ENCODE measurements at places on chromosomes 1 and 21.

- DNase-seq: no peak
Observed at GRCh38 chr1:11946647-11947046, 12.1 kb downstream of the PLOD1 start.

DNA sequence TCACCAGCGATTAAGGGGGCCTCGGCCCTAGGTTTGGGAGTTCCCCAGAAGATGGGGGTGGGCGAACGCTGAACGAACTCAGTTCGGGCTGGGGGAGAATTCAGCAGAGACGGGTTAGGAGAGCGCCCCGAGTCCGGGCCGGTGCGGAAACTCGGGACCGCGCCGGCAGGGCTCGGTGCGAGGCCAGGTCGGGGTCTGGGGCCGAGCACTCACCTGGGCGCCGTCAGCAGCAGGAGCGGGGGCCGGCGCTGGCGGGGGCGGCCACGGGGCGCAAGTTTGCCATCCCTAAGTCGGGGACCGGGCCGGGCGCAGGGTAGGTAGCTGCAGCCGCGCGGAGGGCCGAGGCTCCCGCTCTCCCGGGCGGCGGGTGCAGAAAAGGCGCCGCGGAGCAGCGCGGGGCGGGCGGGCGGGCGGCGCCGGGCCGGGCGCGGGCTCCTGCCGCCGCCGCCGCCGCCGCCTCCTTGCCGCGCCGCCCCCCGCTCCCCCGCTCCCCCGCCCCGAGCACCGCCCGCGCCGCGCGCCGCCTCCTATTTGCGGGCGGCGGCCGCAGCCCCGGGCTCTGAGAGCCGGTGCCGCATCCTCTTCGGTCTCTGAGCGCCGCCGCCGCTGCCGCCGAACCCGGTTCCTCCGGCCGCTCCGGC lies 349 bp downstream of the ADGRB2 start:
- no peak for DNase-seq

GRCh38 chr1:6260433-6260934 lies 414 bp downstream of the GPR153 start:
- DNase-seq: peak; percentile 77

DNA sequence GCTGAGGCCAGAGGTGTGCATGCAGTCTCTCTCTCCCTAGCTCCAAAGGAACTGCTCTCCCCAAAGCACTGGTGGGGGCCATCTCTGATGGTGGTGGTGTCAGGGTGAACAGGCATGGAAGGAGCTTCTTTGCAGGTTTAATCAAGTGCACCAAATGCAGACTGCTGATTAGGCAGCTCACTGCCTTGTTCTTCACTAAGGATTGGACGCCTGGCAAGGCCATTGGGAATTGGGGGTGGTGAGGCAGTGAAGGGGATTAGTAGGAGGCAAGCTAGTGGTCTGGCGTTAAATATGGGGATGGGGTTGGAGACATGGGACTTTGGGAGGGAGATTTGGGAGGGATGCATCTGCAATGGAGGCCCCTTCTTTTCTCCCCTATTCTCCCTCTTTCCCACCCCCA lies 1.5 kb downstream of the CACNA1E start:
- DNase-seq: no peak

DNA sequence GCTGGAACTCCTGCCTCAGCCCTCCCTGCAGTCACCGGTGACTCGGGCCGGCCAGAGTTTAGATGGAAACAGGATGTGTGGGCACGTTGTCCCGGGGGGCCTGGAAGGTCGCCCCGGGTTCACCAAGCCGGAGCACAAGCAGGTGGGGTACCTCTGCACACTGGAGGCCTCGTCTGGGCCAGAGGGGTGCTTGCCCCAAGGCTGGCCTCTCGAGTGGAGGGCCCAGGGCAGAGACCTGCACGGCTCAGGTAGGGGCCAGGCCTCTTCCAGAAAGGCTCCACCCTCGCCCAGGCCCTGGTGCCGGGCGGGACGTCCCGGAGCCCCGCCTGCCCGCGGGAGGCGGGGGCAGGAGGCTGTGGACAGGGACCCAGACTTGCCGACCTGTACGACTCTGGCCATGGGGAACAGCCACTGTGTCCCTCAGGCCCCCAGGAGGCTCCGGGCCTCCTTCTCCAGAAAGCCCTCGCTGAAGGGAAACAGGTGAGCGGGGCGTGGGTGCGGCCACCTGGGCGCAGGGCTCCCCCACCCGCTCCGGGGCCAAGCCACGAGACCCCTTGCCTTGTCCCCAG lies at the start of gene PLEKHN1:
Gene PLEKHN1 (plus strand): TSS at position 348 of the 569 bp plus-strand sequence. CDS start 50 bp downstream, at position 398.
- DNase-seq: no peak

GRCh38 chr1:220817907-220818306 lies 31.2 kb downstream of the MTARC1 start:
- DNase-seq: no peak

DNA sequence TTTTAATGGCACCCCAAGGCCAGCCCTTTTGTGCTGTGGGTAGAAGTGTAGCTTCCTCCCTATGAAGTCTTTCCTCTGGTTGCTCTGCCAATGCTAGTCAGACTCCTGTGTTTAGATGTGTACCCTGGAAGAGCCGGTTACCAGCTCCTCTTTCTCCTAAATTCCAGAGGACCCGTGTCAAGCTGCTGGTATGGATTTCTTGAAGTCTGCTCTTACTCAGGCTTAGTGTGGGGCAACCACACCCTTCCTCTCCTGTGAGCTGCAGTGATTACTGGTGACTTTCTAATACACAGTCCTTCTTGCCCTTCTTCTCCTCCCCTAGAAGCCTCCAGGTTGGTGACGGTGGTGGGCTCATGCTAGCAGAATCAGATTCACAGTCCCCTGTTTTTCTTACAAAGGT lies 74.1 kb upstream of the AKT3 start:
- no peak for DNase-seq

DNA sequence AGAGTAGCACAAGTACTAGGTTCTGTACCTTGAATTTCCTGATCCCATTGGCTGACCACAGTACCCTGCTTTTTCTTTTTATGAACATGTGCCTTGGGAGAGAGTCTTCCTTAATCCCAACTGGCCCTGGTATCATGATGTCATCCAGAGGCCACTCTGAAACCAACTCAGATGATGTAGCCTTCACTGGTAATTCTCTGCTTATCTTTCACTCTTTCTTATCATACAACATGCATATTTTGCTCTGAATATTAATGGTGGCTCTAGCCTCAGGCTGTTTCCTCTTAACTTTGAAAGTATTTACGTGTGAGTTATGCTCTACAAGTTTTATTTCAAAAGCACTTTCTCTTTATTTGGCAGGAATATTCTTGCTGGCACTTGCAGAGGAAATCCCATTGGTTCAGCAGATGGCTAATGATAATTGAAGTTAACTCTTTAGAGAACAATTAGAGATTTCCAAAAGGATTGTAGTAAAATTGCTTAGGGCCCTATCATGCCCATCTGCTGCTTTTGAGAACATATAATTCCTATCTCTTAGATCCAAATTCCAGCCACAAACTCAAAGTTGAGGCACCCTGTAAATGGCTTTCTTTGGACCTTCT lies 86.1 kb downstream of the PTGER3 start:
- DNase-seq: no peak

GRCh38 chr1:29444782-29445729 lies 208.7 kb downstream of the PTPRU start:
- no peak for DNase-seq

DNA sequence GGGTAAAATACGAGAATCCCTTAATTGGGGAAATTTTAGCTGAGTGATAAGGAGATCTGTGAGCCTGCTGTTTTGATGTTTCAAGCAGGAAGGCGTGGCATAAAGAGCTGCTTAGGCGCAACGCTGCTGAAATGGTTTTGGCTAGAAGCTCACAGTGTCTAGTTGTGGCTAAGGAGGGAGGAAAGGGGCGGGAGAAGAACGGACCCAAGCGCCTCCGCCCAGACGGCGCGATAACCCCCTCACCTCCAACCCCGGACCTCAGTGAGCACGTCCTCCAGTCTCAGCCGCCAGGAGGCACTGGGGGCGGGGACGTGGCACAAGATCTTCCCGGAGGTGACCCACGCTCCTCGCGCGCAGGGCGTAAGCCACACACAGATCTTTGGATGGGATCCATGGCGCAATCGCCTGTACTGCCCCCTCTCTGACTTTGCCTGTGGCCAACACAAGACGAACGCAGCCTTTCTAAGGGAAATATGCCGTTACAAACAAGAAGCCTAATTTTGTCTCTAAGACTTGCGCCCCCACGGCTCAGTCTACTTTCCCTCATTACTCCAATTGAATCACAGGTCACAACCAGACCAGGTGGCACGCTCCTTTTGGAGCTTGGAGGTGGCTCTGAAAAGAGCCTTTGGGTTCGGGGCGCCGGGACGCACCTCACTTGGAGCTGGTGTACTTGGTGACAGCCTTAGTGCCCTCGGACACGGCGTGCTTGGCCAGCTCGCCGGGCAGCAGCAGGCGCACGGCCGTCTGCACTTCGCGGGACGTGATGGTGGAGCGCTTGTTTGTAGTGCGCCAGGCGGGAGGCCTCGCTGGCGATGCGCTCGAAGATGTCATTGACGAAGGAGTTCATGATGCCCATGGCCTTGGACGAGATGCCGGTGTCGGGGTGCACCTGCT lies 23.4 kb upstream of the RNF187 start:
- DNase-seq: peak; percentile 61

GRCh38 chr1:176193023-176193422 lies 14.1 kb downstream of the COP1 start:
- no peak for DNase-seq
